ENCODE measurements at places on chromosomes 2 and 18.

- DNase-seq: no peak
These were observed 322.9 kb upstream of the KCNJ3 start for GRCh38 chr2:154375579-154375931.

GRCh38 chr2:222105046-222105445, 193.8 kb downstream of the PAX3 start:
- no peak for DNase-seq

DNA sequence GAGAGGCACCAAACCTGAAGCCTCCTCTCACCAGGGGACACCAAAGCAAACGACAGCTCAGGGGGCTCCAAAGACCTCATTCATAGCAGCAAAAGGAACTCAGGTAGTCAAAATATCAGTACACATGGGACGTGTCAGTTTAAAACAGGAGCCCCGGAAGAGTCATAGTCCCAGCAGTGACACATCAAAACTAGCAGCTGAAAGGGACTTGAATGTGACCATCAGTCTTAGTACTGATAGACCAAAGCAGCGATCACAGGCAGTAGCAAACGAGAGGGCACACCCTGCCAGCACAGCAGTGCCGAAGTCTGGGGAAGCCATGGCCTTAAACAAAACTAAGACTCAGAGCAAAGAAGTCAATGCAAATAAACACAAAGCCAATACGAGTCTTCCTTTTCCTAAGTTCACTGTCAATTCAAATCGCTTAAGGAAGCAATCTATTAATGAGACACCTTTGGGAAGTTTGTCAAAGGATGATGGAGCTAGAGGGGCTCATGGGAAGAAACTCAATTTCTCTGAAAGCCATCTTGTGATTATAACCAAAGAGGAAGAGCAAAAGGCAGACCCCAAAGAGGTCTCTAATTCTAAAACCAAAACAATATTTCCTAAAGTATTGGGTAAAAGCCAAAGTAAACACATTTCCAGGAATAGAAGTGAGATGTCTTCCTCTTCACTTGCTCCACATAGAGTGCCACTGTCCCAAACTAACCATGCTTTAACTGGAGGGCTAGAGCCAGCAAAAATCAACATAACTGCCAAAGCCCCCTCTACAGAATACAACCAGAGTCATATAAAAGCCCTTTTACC, 1.2 kb downstream of the GALNT5 start:
- DNase-seq: no peak

DNA sequence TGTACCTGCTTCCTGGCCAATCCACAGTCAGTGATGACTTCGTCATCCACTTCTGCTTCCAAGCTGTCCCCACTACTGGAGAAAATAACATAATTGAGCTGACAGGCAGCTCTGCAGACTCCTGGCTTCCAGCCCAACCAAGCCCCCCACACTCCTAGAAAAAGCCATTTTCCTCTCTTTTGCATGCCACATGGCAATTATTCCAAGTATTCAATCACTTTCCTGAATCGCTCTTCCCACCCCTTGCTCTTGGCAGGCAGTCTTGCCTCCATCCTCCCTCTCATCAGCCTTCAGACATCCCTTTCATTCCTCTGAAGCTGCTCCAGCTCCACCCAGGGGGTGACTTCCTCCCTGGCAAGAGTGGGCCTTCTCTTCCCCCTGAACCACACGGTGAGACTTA, 14.3 kb upstream of the ST8SIA5 start:
- no peak for DNase-seq

DNA sequence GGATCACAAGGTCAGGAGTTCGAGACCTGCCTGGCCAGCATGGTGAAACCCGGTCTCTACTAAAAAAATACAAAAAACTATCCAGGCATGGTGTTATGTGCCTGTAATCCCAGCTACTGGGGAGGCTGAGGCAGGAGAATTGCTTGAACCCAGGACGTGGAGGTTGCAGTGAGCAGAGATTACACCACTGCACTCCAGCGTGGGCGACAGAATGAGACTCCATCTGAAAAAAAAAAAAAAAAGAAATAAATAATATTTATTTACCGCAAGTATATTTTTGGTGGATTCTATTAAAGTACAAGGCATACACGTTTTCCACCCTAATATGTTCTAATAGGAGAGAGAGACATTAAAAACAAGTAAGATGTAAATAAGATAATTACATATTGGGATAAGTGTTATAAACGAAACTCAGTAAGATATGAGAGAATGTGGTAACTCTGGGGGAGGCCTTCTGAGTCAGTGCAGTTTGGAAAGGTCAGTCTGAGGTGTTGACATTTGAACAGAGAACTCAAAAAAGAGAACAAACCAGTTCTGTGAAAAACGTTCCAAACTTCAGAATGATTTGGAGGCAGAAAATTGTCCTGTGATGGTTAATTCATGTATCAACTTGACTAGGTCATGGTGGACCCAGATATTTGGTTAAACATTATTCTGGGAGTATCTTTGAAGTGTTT, 8.8 kb upstream of the POLI start:
- no peak for DNase-seq

GRCh38 chr2:150847578-150847977, 360.1 kb upstream of the RND3 start:
- no peak for DNase-seq

DNA sequence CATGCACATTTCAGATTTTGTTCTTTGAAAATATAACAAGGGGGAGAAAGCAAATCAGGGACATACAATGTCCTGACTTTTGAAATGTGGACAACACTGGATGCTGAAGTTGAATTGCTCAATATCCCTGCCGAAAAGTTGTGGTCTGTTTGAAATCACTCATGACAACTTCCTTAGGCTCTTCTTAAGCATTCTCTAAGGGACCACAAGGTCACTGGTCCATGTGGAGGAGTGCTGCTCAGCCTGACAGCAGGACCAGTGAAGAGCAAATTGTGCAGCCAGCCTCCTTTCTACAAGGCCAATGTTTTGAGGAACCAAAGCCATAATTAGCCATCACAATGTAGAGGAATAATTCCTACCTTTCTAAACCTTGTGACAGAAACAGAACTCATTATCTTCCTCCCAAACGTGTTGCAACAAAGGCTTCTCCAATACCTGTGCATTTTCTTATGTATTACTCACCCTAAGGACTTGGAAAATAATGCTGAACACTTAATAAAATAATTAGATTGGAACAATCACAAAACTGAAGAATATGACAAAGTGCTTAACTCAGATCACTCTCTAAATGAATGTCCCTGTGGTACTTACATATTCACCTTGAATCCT, 1477.6 kb upstream of the NXPH2 start:
- no peak for DNase-seq

GRCh38 chr2:174442546-174443510, 44.0 kb downstream of the GPR155 start:
- DNase-seq: no peak

- DNase-seq: no peak
These were observed 227.8 kb downstream of the AGAP1 start for GRCh38 chr2:235721625-235722024.

GRCh38 chr2:27754831-27755230, 16.7 kb upstream of the MRPL33 start:
- no peak for DNase-seq

- no peak for DNase-seq
These were observed 585 bp upstream of the MOB1A start for GRCh38 chr2:74179063-74179865.

DNA sequence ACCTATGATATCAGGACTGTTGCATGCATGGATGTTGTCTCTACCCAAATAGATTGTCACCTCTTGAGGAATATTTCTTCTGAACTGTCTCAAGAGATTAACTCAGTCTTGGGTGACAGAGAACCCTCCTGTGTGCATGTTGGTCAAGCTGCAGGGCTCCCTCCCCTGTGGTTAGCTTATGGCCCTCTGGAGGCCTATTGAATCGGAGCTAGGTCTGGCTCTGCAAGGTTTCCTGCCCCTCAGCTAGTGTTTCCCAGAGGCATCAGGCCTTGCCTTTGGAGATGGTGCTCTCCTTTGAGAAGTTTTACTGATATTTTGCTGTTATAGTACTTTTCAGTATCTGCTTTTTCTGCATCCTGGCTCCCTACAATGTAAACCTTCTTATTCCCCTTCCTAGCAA, 769.2 kb upstream of the FAM98A start:
- DNase-seq: no peak

- no peak for DNase-seq
These were observed 976.3 kb downstream of the TMEM182 start for GRCh38 chr2:103738108-103738507.

DNA sequence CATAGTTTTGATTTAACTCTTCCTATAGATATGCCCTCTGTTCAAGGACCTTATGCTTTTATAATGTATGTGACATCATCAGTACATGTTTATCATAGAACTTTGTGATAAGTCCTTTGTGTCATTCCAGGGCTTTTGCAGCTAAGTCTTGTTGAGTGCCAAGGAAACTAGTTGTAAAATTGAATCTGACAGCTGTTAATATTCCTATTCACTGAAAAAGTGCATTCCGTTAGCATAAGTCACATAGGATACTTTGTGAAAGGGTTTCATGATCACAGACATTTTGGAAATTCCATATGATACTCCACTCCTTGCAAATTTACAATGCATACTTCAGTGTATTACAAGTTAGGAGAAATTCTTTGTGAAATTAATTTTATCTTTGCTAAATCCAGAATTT, 503.4 kb downstream of the CCDC85A start:
- DNase-seq: no peak

DNA sequence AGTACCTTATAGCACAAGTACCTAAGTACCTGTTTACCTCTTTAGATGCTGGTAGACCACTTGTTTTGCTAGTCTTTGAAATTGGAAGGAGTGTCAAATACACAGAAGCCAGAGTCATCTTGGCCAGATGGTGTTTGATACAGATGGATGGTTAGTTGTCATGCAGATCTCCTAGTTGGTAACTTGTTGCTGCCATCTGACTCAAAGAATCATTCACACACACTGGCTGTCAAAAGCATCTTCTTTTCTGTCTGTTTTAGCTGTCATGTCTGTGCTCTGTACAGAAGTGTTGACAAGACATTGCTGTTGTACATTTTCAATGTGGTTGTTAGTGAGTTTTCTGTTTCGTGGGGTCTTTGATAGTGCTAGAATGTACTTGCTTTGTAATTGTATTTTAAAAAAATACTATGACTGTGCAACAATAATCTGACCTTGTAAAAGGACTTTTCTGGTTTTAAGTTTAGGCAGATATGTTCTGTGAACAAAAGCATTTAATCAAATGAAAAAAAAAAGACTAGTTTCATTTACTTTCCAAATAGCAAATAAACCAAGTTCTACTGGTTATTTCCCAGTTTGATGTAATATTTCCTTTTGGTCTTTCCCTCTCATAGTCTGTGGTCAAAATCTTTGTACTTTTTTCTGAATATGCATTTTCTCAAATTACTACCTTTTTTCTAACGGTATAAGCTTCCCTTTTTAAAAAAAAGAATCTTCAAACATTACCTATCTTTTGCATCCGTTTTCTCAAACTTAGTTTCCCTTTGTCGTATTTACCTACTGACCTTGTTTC, 39.9 kb downstream of the TANK start:
- no peak for DNase-seq

DNA sequence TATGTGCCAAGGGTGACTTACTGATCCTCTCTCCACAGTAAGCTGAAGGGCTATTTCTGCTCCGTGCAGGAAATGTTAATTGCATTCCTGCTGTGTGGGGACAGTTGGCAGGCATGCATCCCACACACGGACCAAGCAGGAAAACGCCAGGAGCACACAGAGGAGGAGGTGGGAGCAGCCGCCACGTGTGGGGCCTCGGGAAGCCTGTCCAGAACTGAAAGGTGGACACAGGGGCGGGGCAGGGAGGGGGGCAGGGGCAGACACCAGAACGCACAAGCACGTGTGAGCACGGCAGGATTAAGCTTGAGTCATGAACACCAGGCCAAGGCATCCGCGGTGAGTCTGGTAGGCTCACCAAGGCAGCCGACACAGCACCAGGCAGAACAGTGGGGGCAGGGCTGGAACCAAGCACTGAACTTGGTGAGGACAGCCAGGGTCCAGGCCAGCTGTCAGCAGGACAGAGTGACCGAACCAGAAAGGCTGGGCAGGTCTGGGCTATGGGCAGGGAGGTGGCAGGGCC, 177.1 kb downstream of the EIPR1 start:
- no peak for DNase-seq

DNA sequence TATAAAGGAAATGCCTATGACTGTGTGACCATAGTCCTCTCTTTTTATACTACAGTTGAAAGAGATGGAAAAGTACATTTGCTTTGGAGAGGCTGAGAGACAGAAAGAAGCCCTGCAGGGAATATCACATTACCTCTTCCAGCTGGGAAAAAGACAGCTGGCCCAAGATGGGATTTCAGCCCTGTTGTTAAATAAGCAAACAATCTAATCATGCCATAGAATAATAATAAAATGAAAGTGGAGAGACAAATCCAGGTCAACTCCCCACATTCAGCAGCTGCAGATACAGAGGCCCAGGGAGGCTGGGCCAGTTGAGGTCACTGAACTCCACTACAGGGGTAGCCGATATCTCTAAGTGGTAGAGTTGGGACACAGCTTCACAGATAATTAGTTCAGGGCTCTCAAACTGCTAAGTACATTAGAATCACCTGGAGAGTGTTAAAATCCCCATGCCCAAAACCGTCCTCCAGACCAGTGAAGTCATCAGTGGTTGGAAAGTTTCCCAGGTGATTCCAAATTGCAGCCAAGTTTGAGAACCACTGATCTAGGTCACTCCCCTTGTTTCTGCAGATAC, 81.9 kb downstream of the MOGAT1 start:
- DNase-seq: no peak

DNA sequence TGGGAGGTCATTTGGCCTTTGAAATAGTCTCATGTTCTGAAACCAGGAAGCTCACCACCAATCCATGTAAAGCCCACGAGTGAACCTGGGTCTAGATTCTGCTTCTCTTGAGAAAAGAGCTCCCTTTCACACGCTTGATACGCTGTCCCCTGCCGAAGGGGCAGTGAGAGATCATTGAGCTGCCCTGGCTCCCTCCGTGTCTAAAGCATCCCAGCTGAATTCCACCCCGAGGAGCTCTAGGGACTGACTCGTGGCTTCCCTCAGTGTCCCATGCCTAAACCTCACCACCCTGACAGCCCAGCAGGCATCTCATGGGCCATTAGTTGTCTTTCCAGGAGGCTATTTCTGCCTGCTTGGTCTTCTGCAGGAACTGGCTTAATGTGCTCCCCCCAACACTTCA, 68.6 kb downstream of the COL6A3 start:
- DNase-seq: no peak

GRCh38 chr2:169865492-169865891, 38.2 kb downstream of the UBR3 start:
- DNase-seq: no peak

GRCh38 chr2:173990245-173990644, 25.1 kb upstream of the SP3 start:
- DNase-seq: no peak

Measured in stimulated activated CD8-positive, alpha-beta memory T cell treated with anti-CD3 and anti-CD28 coated beads, Interleukin-4, amount 100 ng/mL, for 4 hours (primary cell).